ENCODE measurements at places on chromosomes 12 and 14.

DNA sequence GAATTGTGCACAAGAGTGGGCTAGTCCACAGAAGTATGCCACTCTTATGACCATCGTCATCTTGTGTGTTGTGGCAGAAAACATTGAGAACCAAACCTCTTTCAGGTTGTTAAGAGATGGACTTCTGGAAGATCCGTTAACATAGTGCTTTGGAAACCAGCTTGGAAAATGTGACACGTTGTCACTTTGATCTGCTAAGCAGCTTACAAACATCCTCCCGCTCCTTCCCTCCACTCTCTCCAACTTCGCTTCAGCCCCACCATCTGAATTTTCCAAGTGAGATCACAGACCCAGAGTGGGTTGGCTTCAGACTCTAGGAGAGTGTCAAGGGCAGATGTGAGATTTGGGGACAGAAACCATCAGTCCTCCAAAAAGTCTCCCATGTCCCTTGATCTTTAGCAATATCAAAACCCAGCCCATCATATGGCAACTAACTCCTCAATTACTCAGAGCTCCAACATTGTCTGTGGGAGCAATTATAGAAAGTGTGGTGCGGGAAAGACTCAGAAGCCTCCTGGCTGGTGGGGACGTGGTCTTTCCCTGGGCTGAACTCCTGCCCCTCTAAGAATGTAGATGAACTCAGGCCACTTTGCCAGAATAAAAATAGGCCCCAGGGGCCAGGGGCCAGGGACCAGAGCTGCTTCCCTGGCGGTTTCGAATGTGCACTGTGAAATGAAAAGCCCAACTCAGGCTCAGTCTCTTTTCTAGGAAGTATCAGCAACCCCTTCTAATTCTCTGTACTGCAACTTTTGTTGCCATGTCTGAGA lies 129.5 kb downstream of the SLC38A6 start:
- no peak for DNase-seq

DNA sequence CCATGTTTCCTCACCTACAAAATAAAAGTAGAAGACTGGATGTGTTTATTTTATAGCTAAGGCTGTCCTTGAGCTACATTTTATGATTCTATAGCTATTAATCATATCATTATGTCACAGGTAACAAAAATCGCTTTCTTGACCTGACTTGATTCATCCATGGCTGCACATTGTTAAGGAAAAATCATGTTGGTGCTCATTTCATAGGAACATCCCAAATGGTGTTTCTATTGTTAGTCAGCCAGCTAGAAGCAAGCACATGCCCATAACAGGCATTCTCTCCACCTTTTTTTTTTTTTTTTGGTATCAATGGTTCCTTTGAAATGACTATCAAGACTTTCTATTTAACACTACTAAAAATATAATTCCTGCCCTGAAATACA lies 45.3 kb upstream of the PTHLH start:
- no peak for DNase-seq

GRCh38 chr12:130689408-130690405 lies 26.4 kb downstream of the RIMBP2 start:
- no peak for DNase-seq

DNA sequence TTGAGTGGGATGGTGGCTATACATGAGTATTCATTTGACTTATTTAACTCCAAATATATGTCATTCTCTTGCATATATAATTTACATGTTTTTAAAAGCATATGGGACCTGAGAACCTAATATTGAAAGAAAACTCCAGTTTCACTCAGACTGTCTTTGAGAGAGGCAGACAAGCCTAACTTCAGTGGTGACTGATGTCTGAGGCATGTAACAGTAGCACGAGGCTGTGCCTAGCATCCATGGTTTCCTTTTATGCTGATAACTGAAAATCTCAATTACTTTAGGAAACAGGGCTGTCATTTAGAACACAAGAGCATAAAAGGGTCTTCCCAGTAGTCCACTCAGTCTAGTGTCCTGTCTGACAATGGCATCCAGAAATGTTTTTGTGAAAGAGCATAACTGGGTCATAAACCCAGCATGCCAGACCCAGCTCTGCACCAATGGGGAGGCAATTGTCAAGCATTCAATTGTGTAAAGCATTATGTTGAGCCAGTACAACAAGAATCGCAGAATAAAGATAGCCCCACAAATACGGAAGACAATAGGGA lies 24.3 kb downstream of the MAPK1IP1L start:
- no peak for DNase-seq

DNA sequence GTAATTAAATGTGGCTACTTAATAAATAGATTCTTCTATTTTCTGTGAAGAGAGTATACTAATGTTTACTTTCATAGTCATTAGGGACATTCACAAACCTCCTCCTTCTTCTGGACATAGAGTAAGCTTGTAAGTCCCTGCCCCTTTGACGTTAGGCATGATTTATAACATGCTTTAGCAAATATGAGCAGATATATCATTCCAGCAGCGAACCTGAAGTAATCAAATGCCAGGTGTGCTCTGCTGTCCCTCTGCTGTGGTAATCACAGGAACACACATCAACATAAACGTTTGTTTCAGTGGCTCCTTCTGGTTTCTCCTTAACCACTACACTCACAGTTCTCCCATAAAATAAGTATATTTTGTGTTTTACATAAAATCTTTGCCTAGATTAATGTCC lies 961.8 kb downstream of the FLRT2 start:
- no peak for DNase-seq

GRCh38 chr14:84312551-84312950 lies 1217.4 kb upstream of the FLRT2 start:
- no peak for DNase-seq

DNA sequence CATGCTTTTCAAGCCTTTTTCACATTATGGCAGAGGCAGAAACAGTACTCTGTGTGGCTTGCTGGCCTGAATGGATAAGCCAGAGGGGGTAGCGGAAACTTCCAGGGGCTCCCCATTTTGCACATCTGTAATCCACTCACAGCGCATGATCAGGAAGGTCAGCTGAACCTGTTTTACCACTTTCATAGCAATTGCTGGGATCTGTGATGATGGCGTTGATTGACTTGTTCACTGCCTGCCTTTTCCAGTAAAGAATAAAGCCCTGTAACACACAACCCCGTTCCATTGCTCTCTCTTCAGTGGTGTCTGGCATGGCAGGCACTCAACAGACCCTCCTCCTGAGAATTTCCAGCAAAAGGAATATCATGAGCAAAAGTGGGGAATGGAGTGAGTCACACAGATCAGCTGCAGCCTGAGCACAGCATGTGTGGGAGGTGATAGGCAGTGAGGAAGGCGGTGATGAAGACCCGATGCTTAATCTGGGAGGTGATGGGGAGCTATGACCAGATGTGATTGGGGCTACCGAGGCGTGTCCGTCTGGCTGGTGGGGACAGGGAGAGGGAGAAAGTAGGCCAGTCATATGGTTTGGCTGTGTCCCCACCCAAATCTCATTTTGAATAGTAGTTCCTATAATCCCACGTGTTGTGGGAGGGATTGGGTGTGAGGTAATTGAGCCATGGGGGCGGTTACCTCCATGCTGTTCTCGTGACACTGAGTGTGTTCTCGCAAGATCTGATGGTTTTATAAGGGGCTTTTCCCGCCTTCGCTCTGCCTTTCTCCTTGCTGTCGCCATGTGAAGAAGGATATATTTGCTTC lies 44.7 kb upstream of the CHST11 start:
- no peak for DNase-seq

DNA sequence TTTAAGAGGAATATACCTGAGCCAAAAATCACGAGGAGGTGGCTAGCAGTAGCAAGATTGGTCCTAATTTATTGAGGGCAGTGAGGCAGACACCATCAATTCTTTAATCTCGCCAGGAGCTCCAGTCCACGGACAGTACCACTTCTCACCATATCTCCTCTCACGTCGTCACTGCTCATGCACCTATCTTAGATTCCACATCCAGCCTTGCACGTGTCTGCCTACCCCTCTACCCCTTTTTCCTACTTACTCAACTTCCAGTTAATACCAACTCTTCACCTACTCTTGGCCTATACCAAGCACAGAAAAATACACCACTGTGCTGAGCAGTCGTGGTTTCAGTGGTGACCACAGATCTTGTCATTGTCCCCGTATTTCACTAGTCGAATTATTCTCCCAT lies 246.1 kb downstream of the DPF3 start:
- DNase-seq: no peak

DNA sequence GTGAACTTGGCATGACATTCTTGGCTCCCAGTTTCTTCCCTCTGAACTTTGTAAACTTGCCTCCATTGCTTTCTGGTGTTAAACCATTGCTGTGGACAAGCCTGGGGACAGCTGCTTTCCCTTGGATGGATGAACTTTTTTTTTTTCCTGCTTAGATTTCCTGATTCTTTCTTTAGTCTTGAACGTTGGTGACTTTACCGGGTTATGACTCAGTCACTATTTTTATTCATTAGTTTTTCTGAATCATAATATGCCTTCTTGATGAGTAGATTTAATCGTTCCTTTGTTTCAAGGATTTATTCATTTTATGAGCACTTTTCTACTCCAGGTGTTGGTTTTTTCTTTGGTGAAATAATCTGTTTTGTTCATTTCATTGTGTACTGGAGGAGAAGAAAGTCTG lies 155.0 kb upstream of the RTL1 start:
- no peak for DNase-seq

GRCh38 chr12:9240776-9241175 lies 32.6 kb upstream of the PZP start:
- DNase-seq: no peak

- no peak for DNase-seq
These were observed 27.1 kb upstream of the COL2A1 start for GRCh38 chr12:48031135-48031960.

DNA sequence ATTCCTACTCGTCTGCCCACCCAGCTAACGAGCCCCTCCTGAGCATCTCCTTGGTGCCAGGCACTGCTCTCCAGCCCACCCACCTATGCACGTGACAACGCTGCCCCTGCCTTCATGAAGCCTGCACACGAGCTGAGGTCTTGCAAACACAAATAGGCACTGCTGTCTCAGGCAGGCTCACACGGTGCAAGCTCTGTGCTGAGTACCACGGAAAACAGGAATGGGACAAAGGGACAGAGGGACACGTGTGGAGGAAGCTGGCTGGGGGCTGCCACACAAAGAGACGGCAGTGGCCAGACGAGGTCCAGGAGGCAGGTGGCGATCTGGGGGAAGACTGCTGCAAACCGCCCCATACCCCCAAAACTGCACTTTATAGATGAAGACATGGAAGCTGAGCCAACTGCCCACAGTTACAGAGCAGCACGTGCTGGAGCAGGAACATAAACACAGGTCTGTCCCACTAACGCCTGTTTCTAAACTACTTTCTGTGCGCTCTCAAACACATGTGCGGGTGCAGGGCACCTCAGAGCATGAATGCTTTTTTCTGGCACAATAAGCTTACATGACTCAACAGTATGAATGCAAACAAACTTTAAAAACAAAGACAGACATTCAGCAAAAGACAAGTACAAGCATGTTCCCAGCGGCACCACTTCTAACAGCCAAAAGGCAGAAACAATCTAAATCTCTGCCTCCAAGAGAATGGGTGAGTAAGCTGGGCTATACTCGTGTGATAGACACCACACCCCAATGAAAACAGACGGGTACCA lies 64.5 kb downstream of the AMN start:
- DNase-seq: no peak

GRCh38 chr14:67166450-67166853 lies 22.8 kb upstream of the GARIN2 start:
- DNase-seq: no peak

- no peak for DNase-seq
These were observed 160.2 kb downstream of the RIMBP2 start for GRCh38 chr12:130555628-130556485.

- no peak for DNase-seq
These were observed 2.6 kb downstream of the SMIM41 start for GRCh38 chr12:52082026-52082668.

DNA sequence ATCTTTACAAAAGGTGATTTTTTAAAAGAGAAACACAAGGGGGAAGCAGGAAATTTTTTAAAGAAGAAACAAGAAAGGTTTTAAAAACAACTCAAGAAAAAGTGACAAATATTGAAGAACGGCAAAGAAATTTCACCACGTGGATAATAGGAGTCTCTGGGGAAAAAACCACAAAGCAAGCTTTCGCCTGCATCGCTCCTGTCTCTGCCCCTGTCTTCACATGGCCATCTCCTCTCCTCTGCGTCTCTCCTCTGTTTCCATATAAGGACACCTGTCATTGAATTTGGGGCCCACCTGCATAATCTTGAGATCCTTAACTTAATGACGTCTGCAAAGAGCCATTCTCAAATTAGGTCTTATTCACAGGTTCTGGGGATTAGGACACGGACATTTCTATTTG lies 175.8 kb downstream of the ETV6 start:
- DNase-seq: no peak

- DNase-seq: no peak
These were observed 70.2 kb upstream of the TCL1A start for GRCh38 chr14:95784137-95784536.

- no peak for DNase-seq
These were observed 23.1 kb downstream of the ABCB9 start for GRCh38 chr12:122943196-122943595.

GRCh38 chr14:92930737-92931602 lies 8.0 kb downstream of the CHGA start:
- no peak for DNase-seq

- no peak for DNase-seq
These were observed 6.0 kb downstream of the GAPDH start for GRCh38 chr12:6540181-6540877.

GRCh38 chr14:75989134-75989533 lies 3.6 kb downstream of the IFT43 start:
- DNase-seq: no peak

DNA sequence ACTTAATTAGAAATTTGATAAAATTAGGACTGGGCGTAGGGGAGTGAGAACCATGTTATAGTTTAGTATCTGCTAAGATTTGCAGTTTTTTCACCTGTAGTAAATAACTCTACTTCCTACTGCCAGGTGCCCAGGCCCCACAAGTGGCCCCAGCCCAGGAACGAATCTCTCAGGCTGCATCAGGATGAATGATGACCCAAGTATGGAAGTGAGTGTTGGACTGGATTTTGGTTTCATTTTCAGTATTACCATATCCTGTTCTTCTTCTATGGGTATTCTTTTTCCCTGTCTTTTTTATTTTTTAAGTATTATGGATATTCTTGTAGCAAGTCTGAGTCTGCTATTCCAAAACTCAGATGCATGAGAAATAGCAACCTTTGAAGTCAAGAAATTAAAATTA lies 120.3 kb upstream of the BCAT1 start:
- DNase-seq: no peak

DNA sequence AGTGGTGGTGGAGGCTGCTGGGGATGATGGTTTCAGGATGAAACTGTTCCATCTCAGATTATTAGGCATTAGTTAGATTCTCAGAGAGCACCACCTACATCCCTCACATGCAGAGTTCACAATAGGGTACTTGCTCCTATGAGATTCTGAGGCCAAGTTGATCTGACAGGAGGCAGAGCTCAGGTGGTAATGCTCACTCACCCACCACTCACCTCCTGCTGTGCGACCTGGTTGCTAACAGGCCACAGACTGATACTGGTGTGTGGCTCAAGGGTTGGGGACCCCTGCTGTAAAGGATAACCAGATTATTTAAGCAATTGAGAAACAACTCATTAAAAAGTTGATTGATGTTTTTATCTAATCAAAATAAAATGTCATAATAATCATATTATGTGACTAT lies 248.5 kb downstream of the RERGL start:
- no peak for DNase-seq
